CD4-positive, alpha-beta T cell (primary cell): ENCODE measurements at places on chromosomes 5 and 9. TPM values are rescaled to one million over a fixed set of nuclear protein-coding genes. Genes with fewer than 3 reads are reported as not detected.

RASGEF1C gene
- total RNA-seq = not detected

DNA sequence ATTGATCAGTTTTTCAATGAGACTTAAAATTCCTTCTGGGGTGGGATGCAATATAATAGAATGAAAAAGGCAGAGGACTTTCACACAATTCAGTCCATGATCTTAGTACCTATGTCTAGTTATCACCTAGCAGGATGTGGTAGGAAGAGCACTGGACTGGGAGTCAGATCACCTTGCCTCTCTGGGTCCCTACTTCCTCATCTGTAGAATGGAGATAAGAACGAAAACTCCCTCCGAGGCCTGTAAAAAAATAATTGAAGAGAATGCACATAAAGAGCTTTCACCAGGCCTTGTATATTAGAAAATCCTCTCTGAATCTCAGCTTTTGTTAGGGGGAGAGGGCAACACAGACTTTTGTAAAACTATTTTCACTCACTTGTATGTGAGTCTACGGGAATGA is 681 bp upstream of the TMEFF1 start:
- peaks cover 30% of the 10 kb centered on the region for H3K27me3 ChIP-seq
- no peaks in the 10 kb centered on the region for H3K36me3 ChIP-seq
- DNase-seq = no peak
- no peak overlapping the region for H3K4me3 ChIP-seq

DNA sequence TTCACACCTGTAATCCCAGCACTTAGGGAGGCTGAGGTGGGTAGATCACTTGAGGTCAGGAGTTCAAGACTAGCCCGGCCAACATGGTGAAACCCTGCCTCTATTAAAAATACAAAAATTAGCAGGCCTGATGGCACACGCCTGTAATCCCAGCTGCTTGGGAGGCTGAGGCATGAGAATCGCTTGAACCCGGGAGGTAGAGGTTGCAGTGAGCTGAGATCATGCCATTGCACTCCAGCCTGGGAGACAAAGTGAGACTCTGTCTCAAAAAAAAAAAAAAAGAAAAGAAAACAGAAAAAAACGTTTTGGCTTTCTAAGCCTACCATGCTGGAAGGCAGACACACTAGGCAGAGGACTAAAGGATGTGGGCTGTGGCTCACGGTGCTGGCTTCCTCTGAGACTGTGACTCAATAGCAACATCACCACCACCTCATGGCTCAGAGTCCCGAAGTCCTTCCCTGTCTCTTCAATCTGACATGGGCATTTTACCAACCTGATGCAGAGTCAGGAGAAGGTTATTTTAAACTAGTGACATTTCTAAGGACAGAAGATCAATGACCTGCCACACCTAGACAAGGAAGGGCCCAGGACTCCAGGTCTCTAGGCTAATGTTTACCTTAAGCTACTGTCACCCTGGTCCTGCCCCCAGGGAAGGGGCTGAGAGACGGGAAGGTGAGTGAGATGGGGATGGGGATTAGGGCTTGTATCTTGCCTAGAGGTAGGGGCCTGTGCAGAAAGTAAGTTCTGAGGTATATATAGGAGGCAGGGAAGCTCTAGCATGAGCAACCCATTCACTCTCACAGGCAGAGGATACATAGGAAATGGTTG is 3.7 kb downstream of the ECSCR start:
- H3K27me3 ChIP-seq = no peaks in the 10 kb centered on the region
- DNase-seq = peak; percentile 73
- H3K4me1 ChIP-seq = peaks cover 69% of the 10 kb centered on the region
- H3K27ac ChIP-seq = peak overlapping the region; percentile 69

DNA sequence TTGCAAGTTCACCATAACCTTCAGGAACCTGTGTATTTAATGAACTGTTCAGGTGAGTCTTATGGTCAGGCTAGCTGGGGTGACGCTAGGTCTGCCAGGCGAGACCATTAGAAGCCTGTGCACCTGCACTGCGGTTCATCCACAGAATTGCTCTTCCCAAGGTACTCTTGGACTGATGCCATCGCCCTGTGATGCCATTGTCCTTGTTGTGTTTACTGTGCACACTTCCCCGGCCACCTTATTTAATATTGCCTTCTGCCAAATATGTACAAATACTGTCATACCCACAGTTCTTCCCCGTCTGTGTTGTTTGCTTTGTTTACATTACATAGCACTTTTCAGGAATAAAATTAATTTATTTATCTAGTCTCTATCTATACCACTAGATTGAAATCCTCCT is 66.3 kb downstream of the RCL1 start:
- DNase-seq = no peak
- no peaks in the 10 kb centered on the region for H3K4me1 ChIP-seq
- H3K27me3 ChIP-seq = no peaks in the 10 kb centered on the region
- peaks cover 16% of the 10 kb centered on the region for H3K36me3 ChIP-seq
- H3K27ac ChIP-seq = no peak overlapping the region
- H3K4me3 ChIP-seq = no peak overlapping the region

GRCh38 chr9:87063871-87064270 is 116.6 kb upstream of the GAS1 start:
- H3K36me3 ChIP-seq = no peaks in the 10 kb centered on the region
- H3K4me1 ChIP-seq = no peaks in the 10 kb centered on the region
- no peak overlapping the region for H3K27ac ChIP-seq
- H3K4me3 ChIP-seq = no peak overlapping the region
- H3K27me3 ChIP-seq = no peaks in the 10 kb centered on the region
